ENCODE measurements at places on chromosomes 16 and 17. TPM values are rescaled to one million over a fixed set of nuclear protein-coding genes. Genes with fewer than 3 reads are reported as not detected.

DNA sequence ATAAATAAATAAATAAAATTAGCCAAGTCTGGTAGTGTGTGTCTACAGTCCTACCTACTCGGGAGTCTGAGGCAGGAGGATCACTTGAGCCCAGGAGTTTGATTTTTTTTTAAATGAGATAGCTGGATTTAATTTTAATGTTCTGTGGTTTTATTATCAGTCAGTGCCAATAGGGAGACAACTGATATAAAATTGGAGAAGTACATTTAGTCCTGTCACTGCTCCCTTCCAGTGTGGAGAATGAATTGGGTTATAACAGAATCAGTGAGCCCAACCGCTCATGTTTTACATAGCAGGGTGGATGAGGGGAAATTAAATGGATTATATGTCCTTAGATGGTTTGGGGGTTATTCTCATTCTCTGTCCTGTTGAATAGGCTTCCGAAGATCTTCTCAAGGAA lies 6.2 kb downstream of the NME1 start:
- DNase-seq = no peak

GRCh38 chr17:44548376-44549230 lies 8.7 kb upstream of the FZD2 start:
- DNase-seq = no peak

DNA sequence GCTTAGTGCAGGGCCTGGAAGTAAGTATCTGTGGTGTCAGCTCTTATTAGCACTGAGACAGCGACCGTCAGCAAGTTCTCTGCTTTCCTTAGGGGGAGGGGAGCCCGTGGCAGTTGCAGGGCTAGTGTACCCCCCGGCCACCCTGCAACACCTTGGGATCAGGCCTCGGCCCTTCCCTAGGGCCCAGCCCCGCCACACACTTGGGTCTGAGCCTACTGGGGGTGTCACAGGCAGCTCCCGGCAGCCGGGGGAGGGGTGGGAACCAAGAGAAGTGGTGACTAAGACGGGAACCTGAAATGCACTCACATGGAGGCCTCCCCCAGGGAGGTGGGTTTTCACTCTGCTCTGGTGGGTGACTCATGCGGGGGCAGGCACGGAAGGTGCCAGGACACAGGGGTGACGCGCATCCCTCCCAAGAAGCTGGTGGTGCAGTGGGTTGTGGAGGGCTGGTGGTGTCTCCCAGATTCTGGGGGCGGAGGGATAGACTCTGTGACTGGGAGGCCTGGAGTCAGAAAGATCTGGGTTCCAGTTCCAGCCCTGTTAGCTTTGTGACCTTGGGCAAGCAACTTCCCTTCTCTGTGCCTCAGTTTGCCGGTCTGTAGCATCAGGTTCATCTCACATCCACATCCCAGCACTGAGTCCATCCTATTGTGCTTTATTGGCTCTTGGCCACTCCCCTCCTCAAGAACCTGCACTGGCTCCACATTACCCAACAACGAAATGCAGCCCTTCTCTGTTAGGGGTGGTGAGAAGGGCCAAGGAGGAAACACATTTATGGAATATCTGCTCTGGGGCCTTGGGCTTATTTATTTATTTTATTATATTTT lies 44.5 kb downstream of the LAT start:
- DNase-seq = peak; percentile 86

GRCh38 chr17:57512258-57512657 lies 232.8 kb downstream of the CCDC182 start:
- no peak for DNase-seq

GRCh38 chr17:35981908-35982330 lies 622 bp upstream of the CCL16 start:
- no peak for DNase-seq

DNA sequence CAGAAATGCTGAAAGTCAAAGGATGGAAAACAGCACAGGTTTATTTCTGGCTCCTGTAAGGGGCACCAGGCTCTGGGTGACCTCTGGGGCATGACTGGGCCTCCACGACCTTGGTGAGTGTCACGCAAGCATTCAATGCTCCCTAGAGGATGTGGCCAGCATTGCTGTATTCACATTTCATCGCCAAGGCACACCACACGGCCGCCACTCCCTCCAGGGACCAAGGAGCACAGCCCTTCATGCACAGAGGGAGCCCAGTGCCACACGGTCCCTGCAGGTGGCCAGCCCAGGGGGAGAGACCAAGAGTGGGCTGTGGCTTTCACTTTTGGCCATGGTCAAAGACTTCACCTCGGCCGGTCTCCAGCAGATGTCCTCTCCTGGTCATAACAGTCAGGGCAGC lies 137.4 kb upstream of the TNRC6C start:
- no peak for DNase-seq

DNA sequence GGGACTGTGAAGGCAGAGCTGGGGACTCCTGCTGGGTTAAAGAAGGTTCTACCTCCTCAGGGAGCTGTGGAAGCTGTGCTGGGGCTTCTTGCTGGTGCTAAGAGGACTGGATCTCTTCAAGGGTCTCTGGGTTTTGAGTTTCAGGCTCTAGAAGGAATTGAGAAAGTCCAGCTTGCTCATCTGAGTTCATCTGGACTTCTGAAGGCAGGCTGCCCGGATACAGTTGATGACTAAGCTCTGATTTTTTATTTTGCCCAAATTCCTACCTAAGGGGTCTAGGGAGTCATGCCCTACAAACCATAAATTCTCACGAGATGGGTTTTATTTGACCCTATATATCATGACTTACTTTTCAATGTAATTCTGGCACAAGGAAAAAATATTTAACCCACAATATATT lies 46.8 kb upstream of the TMEM97 start:
- no peak for DNase-seq

DNA sequence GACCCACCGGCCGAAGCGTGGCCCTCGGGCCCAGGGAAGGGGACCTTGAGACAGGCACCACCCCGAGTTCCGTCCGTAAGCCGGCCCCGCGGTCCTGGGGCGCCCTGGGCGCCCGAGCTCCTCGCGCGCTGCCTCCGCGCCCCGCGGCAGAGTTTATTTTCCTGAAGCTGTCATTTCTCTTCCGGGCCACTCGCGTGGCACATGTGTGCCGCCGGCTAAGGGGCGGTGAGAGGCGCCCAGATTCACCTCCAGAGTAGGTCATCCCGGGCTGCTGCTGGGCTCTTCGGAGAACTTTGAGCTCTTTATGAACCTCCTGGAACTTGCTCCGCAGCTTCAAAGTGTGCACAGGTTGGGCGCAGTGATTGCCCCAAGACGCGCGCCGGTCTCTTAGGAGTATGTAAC lies 489 bp downstream of the ZC3H18 start:
- DNase-seq = no peak

- DNase-seq = peak; percentile 8
Measured at GRCh38 chr17:73822371-73822770, 178.1 kb upstream of the SDK2 start.

DNA sequence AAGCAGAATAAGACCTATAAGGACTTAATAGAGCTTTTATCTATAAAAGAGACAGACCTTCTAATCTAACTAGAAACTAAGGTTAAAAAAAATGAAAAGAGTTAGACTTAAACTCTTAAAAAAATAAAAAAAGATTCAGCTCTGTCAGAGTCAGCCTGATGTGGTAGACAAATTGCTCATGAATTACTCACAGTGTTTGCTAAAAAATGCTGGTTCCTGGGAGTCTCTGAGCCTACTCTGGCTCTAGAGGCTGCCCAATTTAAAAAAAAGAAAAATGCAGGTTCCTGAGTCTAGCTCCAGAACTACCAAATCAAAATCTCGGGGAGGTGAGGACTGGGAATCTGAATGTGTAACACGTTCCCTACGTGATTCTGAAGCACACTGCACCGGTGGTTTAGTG lies 18.1 kb downstream of the SOST start:
- no peak for DNase-seq

DNA sequence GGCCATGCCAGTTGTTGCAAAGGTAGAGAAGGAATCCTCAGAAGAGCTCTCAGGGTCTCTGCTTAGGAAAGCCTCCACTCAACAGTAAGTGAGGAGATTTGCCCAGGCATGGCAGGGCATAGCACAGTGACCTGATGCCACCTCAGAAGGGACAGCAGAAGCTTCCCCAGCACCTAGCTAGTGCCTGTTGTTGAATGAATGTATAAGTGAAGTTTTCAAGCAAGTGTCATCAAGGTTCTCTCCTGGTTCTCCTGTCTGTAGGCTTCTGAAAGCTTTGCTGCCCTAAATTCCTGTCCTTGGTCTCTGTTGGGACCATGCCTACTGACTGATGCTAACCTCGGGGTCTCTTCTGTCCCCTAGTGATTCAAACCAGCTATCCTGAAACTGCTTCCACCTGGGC lies 114.9 kb upstream of the TBX2 start:
- no peak for DNase-seq

- DNase-seq = no peak
Measured at GRCh38 chr17:21166595-21167210, 39.9 kb downstream of the DHRS7B start.

DNA sequence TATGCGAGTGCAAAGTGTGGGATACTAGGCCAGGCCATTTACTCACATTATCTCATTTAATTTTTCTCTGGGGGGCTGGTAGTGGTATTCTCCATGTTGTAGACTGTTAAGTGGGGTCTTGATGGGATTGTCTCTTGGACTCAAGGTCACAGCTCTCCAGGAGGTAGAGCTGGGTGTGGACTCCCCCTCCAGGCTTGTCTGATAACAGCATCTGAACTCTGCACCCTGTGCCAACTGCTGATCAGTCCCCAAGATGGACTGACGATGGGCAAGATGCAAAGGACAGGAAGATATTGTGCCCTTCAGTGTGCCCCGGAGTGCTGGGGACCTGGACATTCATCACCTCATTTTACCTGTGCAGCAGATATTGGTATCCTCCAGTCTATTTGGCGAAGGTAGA lies 147.8 kb downstream of the MSI2 start:
- no peak for DNase-seq

DNA sequence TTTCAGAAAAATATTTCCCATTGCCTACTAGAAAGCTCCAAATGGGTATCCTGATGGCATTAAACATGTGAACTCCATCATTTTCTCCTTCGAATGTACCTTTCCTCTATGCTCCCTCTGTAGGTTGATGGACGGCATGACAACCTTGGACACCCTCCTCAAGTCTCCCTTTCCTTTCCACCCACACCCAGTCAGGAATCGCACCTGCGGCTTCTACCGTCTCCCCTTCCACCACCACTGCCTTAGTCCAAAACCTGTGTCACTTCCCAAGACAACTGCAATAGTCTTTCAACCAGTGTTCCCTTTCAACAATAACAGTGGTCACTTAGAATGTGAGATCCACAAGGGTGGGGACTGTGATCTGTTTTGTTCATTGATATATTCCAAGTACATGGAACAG lies 233.1 kb upstream of the AXIN2 start:
- DNase-seq = no peak

- DNase-seq = peak; percentile 97
Measured at GRCh38 chr17:16584273-16584995, 15.4 kb upstream of the ZNF287 start.

GRCh38 chr16:58339452-58339981 lies 44.7 kb upstream of the PRSS54 start:
- DNase-seq = no peak

DNA sequence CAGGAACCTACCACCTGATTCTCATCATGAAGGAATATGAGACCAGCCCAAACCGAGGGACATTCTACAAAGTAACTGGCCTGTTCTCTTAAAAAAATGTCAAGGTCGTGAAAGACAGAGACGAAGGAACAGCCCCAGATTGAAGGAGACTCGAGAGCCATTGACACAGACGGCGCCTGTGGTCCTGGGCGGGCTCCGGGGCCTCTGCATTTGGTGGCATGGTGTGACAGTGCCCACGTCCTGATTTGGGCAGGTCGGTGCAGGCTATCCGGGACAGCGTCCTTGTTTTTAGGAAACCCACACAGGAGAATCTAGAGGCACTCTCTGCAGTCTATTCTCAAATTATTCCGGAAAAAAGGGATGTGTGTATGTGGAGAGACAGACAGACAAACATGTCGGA lies 64.1 kb downstream of the ADCY9 start:
- DNase-seq = no peak

DNA sequence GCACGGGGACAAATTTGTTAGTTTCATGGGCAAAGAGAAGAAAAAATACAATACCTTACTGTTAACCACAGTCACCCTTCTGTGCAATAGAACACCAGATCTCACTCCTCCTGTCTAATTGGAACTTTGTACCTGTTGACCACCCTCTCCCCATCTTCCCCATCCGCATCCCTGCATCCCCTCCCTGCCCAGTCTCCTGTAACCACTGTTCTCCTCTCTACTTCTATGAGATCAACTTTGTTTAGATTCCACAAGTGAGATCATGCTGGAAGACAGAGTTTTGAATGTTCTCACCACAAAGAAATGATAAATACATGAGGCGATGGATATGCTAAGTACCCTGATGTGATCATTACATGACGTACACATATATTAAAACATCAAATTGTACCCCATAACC lies 47.7 kb downstream of the CLEC16A start:
- no peak for DNase-seq

DNA sequence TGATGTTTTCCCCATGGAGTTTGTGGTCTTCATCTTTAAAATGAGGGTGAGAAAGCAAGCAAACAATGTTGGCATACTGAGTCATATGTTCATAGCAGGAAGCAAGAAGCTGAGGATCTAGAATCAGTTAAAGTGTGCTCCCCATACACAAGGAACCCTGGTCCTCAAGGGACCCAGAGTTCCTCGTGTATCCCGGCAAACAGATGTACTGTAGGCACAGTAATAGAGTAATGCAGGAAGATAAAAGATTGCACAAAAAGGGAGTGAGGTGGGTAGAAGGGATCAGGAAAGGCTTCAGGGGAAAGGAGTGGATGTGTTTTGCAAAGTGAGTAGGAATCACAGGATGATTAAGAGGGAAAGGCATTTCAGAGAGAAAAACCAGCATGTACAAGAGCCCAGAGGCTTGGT lies 412.3 kb upstream of the CDH11 start:
- DNase-seq = no peak

DNA sequence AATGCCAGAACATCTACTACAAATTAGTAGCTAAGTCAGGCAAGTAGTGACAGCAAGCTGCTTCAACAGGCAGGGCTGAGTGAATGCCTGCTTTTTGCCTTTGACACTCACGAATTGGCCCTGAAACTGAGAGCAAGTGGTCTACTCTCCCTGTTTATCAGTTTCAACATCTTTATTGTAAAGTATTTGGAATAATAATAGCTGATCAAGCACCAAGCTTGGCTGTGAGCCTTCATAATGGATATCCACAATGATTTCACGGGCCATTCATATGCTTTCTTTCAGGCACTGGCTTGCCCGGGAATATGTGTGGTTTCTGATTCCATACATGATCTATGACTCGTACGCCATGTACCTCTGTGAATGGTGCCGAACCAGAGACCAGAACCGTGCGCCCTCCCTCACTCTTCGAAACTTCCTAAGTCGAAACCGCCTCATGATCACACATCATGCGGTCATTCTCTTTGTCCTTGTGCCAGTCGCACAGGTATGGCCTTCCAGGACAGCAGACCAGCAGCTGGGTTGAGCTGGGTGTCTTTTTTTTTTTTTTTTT lies 5.2 kb downstream of the TLCD3A start:
- no peak for DNase-seq

GRCh38 chr16:51155199-51155607 lies 4.1 kb upstream of the SALL1 start:
- DNase-seq = no peak

Gene SLC35B1
- 44.5 TPM for total RNA-seq

Gene KRTAP4-3
- not detected for total RNA-seq

Gene RHBDF1
- total RNA-seq = 30.0 TPM

Gene MXRA7
- 193 TPM for total RNA-seq

Gene IL34
- 2.4 TPM for total RNA-seq

Gene HBZ
- total RNA-seq = not detected

Gene FA2H
- total RNA-seq = not detected

Gene SCGB1C2
- not detected for total RNA-seq

Gene TBC1D28
- not detected for total RNA-seq

Gene TMEM238L
- total RNA-seq = not detected

Gene TLCD1
- total RNA-seq = 3.4 TPM

Measured in mesenteric fat pad (tissue), 1 donor.